ENCODE measurements at places on chromosomes 1 and 21.

- DNase-seq: no peak
Measured at GRCh38 chr1:185249563-185249962, 67.5 kb downstream of the IVNS1ABP start.

- DNase-seq: no peak
Measured at GRCh38 chr1:7533006-7533405, 238.1 kb upstream of the VAMP3 start.

DNA sequence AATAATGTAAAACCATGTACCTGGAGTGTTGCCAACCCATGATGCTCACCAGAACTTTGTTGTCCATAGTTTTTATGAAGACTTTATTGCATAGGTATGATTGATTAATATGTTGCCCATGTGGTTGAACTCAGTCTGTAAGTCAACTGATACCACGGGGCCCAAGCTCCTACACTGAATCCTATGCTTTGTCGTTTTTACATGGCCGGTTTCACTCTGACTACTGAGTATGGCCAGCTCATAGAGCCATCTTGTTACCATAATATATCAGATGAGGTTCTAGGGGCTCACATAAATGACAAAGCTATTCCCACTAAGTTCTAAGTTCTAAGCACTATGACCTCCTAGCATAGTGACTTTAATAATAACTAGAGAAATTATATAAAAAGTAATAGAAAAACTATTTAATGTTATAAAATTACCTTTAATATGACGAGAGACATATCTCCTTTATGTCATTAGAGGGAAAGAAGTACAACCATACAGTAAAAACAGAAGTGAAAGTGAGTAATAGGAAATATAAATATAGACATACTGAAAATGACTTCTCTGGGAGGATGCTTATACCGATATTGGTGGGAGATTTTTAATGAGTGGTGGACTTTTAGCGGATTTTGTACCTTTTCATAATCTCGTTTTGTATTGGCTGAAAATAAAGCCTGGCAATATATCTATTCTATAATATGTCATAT lies 983.4 kb upstream of the PRMT6 start:
- no peak for DNase-seq

- no peak for DNase-seq
Measured at GRCh38 chr21:43944078-43944633, 68.0 kb upstream of the TRAPPC10 start.

DNA sequence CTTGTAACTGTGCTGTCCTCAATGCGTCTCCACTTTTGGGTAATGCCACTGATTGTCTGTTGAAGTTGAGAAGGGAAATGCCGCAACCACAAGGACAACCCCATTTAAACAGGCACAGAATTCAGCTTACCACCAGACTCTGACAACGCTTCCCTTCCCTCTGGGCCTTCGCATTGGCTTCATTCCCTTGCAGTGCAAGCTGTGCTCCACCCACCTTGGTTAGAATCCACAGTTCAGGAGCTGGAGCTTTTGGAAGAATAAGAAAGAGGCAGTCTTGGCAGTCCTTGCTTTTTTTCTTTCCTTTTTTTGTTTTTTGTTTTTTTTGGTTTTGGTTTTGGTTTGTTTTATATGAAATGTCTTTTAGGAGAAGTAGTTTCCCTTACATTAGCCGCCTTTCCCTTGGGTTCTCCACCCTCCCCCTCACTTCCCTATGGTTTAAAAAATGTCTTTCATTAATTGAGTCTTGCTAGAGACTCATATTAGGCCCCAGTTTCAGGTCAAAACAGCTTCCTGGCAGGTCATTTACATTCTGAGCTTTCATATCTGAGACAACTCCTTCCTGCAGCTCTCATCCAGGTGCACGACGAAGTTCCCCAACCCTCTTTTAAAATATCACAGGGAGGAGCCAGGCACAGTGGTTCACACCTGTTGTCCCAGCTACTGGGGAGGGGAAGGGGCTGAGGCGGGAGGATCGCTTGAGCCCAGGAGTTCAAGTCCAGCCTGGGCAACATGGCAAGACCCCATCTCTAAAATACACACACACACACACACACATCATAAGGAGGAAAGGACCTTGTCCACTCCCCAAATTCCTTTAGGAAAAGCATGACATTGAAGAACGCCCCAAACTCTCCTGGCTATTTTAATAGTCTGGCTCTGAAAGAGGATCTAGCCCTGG lies 20.7 kb upstream of the LAX1 start:
- no peak for DNase-seq

GRCh38 chr1:198700016-198700392 lies 61.2 kb downstream of the PTPRC start:
- no peak for DNase-seq

DNA sequence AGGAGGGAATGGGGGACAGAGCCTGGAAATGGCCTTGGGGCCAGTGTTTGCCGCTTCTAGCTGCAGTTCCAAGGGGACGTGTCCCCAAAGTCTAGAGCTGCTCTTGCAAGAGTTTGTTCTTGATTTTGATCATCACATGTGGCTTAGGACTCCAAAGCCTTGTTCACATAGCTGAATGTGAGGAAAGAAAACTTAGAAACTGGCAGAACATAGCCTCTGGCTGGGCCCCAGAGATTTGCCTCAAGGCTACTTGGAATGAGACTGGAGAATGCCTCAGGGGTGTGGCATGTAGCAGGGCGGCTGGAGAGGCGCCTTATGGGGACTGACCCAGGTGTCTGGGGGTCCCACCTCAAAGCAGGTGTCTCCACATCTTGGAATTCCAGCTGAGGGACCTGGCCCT lies 2.3 kb downstream of the PDXK start:
- DNase-seq: no peak

DNA sequence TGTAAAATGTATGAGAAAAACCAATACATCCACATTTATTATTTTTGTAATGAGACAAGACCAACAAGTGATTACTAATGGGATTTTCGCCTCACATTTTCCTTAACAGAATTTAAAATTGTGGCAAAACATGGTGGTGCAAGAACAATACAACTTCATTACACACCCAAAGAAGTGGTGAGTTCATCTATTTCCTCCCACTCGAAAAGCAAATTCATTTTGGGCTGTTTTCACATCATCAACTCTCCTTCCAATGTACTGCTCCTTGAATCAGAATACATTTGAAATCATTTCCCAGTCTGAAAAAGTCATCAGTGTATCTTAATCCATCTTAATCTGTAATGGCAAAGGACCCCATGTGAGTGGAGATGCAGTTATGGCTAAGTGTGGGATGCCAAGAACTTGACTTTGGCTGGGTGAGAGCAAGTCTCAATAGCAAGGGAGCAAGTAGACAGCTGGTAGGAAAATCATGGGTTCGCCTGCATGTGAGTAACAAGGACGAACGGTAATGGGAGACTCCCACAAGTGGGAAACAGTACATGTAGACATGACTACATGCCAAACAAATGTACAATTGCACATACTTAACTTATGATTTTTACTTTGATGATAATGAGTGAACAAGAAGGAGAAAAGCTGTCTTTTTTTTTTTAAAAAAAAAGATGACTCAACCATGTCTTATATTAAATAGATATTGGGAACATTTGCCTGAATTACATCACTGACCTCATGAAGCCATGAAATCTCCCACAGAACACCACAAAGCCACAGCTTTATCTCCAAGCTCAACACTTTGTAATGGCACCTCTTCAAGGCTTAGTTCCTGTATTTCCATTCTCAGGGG lies 46.0 kb downstream of the RUNX1 start:
- no peak for DNase-seq

DNA sequence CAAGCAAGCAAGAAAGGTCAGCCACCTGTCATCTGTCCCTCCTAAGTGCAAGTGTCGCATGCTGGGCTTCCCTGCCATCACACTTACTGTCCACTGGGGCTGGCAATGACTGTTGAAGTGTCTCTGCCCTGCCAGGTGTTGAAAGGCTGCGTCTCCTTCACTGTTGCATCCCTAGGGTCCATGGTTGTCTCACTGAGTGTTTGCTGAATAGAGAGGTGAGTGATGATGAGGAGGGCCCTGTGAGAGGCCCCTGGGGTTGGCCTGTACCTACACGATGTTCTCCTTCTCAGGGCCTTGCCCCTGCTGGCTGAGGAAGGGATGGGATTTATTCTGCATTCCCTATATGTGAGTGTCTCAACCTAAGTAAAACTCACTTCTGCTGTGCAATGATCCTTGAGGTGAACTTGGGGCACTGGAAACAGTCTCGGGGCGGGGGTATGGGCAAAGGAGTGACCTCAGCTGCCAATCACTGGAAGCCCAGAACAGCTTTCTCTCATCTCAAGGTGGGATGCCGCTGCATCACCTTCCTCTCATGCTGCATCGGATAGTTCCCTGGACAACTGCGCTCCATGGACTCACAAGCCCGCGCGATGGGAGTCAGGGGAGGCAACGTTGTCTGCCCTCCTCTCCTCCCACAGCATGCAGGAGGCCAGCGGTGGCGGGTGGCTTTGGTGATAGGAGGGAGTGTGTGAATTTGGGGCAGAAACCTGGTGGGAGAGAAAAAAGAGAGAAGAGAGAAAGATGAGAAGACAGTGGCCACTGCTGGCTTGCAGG lies 35.8 kb upstream of the SOX13 start:
- no peak for DNase-seq

DNA sequence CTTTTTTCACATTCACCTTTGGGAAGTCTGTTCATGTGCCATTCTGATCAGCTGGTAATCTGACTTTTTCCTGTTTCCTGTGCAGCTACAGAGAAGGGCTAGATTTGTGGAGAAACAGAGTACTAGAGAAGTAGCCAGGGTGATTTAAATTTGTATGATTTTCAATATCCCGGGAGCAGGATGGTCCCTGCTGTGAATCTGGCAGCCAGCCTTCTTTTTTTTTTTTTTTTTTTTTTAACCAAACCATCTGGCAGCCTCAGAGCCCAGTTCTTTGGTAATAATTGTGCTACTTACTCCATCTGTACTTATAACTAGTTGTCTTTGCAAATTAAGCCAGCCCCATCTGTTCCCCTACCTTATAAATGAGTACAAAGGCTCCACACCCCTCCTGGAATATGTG lies 248.6 kb upstream of the DEPDC1 start:
- DNase-seq: no peak

DNA sequence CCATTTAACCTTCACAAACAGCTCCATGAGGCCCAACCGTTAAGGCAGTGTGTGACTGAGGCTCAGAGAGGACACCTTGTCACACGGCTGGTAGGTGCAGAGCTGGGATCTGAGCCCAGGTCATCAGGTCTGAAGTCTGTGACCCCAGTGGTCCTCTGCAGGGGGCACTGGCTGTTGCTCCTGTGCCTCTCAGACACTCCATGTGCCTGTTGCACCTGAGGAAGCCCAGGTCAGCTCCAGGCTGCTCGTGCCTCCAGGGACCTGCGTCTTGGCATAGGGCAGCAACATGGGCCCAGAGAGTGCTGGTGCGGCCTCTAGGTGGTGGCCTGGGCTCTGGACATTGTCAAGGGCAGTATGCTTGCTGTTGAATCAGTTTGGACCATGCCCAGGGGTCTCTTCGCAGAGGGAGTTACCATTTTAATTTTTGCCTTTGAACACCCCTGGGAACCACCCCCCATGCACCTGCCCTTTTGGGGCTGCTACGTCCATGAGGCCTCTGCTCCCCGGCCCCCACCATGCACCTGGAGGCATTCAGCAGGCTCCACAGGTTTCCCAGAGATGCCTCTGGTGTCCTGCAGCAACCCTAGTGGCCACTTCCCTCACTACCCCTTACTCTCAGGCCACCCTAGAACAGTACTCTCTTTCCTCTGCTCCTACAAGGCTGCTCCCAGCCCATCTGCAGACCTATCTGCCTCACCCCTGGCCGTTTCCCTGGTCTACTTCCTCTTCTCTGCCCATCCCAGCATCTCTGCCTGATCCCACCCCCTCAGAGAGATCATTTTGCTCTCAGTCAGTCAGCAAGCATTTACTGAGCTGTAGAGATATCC lies 25.2 kb upstream of the EPS8L3 start:
- DNase-seq: no peak

DNA sequence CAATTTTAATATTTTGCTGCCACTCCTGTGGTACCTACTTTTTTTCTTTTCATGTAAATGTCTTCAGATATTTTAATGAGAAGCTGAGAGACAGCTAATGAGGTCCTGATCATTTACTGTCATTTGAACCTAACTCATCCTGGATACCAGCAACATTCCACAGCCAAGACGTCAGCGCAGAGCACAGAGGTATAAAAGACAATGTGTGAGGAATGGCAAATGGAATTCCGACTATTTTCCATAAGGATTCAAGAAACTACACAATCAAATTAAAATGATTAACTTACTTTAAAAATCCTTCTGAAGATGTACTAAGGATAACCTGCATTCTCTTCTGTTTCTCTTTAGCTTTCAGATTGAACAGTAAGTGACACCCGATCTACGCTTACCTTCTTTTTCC lies 38.8 kb downstream of the HEATR1 start:
- DNase-seq: no peak

- DNase-seq: no peak
Measured at GRCh38 chr21:21179619-21180298, 181.6 kb downstream of the NCAM2 start.

DNA sequence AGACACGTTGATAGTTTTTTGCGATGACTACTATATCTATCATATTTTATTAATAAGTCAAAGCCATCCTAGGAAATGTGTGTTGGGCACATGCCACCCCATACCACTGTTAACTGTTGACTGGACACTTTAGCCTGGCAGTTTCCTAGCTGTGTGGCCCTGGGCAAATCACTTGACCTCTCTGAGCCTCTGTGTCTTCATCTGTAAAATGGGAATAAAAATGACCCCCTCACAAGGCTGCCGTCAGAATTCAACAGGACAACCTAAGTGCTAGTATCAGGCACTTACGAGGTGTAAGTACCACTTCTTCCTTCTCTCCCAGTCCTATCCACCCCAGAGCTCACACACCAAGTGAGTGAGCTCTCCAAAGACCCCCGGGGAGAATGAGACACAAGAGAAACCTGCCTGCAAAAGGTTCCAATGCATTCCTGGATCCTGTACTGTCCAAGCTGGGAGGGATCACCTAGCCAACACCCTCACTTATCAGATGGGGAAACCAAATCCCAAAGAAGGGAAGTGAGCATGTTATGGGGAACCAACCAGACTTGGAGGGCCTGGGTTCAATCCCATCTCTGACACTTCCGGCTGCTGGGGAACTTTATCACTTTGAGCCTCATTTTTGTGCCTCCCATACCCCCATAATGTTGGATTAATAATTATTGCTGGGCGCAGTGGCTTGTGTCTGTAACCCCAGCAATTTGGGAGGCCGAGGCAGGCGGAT lies 24.9 kb downstream of the HSPG2 start:
- DNase-seq: no peak

DNA sequence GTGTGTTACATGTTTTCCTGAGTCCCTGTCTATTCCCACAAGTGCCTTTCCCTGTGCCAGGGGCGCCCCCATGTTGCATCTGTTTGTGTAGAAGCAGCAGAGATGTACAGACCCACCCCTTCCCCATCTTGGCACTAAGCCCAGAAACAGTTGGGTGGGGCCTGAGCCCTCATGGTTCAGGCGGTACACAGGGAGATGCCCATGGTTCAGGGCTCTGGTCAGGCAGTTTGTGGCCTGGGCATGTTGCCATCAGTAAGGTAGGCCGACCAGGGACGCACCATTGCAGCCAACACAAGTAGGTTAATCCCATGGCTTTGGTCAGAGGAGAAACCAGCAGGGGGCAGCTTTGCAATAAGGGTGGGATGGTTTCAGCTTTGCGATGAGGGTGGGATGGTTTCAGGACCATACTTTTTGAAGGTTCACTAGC lies 914 bp upstream of the ADGRB2 start:
- DNase-seq: no peak

- no peak for DNase-seq
Measured at GRCh38 chr1:32464191-32464715, 619 bp upstream of the ZBTB8B start.

- DNase-seq: no peak
Measured at GRCh38 chr21:42433946-42434551, 30.3 kb downstream of the UBASH3A start.

- no peak for DNase-seq
Measured at GRCh38 chr1:231407547-231408396, 14.3 kb downstream of the EGLN1 start.

- no peak for DNase-seq
Measured at GRCh38 chr1:197367627-197368026, 99.6 kb downstream of the CRB1 start.

Data from GM18507 (cell line).